Coronary artery (tissue), 2 donors: ENCODE measurements at places on chromosomes 16 and 17.

- DNase-seq, result no peak
Observed at GRCh38 chr17:43909537-43910231, 2.3 kb upstream of the MPP2 start.

DNA sequence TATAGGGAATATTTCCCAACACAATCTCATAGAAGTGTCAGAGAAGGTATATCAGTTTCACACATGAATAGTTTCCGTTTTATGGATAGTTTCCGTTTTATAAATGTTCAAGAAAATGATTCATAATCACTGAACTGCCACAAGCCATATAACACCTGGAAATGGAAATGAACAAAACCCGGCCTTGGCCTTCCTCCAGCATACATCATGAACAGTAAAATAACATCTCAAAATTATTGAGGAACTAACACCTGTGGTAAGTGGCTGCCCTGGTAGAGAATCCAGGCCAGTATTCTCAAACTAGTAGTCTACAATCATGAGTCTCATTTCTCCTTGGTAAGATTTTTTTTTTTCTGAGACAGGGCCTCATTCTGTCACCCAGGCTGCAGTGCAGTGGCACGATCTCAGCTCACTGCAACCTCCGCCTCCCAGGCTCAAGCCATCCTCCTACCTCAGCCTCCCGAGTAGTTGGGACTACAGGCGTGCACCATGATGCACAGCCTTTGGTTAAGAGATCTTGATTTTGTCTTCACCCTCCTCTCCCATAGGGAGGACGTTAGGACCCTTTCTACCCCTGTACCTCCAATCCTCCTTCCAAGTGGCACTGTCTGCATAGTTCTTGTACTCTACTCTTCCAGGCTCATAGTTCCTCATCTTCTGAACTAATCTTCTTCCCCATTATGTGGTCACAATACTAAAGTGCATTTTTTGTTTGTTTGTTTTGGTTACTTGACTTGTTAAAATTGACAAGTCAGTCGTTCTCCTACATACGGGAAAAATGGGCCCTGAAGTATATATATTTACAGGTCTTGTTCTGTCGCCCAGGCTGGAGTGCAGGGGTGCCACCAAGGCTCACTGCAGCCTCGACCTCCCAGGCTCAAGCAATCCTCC, 15.0 kb upstream of the RGS9 start:
- DNase-seq, result no peak

DNA sequence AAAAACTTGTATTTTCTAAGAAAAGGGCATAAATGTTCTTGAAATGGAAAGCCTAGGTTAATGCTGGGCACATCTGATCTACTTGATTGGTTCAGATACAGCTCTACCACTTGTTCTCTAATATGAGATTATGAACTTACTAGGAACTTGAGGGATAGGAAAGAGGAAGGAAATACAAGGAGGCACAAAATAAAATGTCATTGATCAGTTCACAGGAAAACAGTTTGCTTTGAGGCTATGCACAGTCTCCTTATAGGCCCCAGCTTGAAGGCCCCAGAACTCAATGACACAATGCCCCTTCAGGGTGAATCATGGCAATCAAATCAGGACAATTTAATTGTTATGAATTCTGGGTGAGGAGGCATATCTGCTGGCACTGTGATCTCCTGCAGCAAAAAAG, 27.1 kb downstream of the NXPH3 start:
- no peak for DNase-seq

DNA sequence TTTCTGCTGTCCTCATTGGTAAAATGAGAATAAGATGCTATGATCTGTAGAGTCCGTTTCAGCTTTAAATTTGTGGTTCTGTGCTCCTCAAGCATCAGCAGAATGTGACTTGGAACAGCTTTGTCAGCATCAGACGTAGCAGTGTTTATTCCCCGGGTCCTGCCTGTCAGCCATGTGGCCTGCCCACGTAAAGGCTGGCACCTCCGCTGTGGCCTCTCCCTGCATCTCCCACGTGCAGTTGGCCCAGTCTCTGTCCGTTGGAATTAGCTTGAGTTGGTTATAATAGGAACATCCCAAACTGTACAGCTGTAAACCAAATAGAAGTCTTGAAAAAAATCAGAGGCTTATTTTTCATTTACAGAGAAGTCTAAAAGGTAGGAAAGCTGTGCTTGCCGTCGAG, 61.7 kb downstream of the ARHGAP44 start:
- DNase-seq, result no peak

GRCh38 chr17:57407287-57408070, 151.2 kb downstream of the MSI2 start:
- no peak for DNase-seq

DNA sequence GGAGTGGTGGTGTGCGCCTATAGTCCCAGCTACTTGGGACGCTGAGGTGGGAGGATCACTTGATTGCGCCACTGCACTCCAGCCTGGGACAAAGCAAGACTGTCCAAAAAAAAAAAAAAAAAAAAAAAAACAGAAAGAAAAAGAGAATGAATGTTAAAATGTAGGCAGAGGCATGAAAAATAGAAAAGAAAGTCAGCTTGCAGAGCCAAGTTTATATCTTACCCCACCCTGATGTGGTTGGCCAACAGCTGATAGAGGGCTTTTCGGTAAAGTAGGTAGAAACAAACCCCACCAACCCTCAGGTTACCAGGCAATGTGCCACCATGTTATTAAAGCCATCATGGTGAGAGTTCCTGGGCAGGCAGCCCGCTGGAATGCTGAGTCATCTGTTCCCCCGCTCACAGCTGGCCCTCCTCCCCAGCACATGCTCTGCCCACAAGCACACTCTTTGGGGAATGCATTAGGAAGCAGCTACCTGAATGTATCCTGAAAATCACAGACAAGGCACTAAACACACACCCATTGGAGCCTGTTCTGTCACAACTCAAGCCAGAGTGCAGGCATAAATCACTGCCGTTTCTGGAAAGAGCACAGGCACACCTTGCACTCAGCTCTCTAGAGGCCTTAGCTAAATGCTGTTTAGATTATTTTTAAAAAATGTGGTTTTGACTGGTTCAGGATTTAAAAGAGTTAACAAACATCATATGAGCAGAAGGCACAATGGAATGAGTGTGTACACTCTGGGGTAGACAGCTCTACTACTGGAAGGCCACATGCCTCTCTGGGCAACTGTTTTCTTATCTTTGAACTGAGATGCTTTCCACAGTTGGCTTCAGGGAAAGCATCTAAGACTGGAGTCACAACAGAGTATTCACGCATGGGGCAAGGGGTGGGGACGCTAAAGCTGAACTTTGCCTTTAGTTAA, 128.5 kb downstream of the PARN start:
- DNase-seq, result peak; percentile 94

DNA sequence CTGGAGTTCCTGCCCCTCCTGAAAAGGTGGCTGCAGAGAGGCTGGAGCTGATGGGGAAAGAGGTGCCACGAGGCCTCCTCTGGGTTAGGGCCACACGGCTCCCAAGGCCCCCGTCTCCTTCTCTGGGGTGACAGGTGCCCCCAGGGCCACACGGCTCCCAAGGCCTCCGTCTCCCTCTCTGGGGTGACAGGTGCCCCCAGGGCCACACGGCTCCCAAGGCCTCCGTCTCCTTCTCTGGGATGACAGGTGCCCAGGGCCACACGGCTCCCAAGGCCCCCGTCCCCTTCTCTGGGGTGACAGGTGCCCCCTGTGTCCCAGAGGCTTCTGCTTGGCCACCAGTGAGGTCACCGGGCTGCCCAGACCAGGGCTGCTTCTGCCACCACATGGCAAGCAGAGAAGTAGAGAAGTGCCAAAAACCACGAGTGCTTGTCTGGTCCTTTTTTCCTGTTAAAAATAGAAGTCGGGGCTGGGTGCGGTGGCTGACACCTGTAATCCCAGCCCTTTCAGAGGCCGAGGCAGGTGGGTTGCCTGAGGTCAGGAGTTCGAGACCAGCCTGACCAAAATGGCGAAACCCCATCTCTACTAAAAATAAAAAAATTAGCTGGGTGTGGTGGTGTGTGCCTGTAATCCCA, 4.1 kb downstream of the CAPN15 start:
- DNase-seq, result no peak

DNA sequence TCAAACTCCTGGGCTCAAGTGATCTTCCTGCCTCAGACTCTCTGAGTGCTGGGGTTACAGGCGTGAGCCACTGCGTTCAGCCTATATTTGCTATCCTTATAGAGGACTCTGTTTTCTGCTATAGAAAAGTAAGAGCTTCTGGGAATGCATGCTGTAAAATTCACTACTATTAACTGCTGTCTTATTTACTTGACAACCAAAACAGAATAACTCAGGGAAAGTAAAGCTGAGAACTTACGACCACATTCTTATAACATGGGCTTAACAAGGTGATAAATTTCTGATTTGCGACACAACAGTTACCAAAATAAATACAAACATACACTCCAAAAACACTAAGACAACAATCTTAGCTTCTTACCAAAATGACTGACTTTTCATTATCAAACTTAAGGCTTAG, 23.9 kb downstream of the APPBP2 start:
- DNase-seq, result no peak

- DNase-seq, result no peak
Observed at GRCh38 chr16:6993544-6993943, 339.1 kb upstream of the RBFOX1 start.

GRCh38 chr17:72931163-72931562, 161.3 kb downstream of the SLC39A11 start:
- DNase-seq, result no peak

- no peak for DNase-seq
Observed at GRCh38 chr17:36503456-36504155, 17.1 kb downstream of the ZNHIT3 start.

GRCh38 chr17:37527249-37527851, 37.7 kb downstream of the DUSP14 start:
- no peak for DNase-seq

DNA sequence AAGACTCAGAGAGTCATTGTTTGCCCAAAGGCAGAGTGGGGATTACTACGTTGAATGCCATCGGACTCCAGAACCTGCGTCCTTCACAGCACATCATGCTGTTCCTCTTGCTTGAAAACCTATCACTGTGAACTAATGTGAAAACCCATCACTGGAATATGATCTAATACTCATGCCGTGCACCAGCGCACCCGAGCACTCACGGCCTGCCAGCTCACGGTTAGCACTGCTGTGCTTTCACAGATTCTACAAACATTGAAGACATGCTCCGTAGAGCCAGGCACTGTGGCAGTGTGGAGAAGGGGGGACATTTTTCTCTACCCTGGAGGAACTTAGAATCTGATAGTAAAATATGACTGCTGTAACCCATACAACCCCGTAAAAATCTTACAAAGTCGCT, 350.4 kb downstream of the C16orf95 start:
- no peak for DNase-seq

GRCh38 chr17:4548721-4549531, 6.3 kb downstream of the MYBBP1A start:
- no peak for DNase-seq

DNA sequence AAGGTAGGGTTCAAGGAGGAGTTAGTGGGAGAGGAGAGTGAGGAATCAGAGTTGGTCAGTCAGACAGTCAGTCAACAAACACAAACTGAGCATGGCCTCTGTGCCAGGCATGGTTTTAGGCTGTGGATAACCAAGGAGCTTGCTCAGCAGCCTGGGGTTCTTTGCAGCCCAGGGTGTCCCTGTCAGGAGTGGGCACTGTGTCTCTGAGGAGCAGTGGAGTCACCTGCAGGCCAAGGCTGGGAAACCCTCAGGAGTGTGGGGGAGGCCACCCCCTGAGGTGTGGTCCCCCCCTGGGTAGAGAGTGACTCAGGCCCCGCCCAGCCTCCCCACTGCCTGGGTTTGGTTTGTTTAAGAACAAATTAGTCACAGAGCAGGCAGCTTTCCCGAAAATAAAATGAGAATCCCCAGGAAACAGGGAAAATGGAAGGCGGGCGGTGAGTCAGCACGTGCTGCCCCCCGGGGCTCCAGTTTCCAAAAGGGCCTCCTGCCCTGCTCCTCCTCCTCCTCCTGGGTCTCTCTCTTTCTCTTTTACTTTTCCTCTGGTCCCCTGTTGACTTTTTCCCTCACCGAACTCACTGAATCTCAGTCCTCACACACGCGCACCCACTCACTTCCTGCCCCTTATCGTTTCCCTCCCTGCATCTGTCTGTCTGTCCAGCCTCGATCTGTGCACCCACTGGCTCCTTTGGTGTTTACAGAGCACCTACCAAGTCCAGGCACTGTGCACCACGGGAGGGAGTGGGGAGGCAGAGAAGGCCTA, 44.3 kb downstream of the SOCS3 start:
- DNase-seq, result peak; percentile 95

GRCh38 chr16:79150632-79151310, 449.8 kb downstream of the MAF start:
- DNase-seq, result no peak
